ENCODE measurements at places on chromosomes 5 and 9.

GRCh38 chr5:133891390-133891789 lies 77.0 kb downstream of the C5orf15 start:
- DNase-seq, result no peak

DNA sequence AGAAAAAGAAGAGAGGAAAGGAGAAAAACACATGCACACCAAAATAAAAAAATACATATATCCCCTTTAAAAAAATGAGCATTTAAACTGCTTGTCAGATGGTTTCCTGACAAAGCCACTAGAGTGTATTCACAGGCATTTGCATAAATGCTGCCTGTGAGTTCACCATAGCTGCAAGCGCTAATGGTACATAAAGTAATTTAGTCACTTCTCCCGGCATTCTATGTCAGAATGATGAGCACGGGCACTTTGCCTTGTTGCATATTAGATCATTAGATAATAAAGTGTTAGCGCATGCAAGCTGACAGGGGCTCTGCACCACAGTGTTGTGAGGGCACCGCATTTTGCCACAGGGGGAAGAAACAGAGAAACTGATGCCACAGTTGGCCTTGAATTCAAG lies 280.6 kb downstream of the EBF1 start:
- no peak for DNase-seq

DNA sequence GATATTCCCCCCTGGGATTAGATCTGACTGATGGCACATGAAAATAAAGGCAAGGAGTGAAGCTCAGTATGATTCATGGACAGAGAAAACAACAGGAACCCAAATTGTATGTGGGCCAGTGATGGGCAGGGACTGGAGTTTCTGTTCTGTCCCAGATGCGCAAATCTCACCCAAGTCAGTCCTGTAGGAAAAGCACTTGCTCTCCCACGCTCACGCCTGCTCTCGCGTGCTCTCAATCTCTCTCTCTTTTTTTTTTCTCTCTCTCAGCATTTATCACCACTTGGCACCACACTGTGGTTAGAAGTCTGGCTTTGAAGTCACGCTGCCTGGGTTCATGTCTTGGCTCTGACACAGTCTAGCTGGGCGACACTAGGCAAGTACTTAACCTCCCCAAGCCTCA lies 106.5 kb upstream of the LRRTM2 start:
- peak; percentile 66 for DNase-seq

DNA sequence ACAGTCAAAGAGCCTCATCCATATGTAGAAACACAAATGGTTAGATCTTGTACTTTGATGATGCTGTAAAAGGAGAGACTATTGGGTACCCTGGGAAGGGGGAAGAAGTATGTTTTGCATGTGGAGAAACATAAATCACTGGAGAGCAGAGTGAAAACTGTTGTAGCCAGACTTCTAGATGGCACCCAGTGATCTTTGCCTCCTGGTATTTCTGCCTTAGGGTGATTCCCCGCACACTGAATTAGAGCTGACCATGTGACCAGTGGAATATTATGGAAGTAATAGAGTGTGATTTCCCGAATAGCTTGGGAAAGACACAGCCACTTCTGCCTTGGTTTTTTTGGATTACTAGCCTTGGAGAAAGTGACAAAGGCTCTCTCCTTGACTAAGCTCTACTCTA lies 174.3 kb downstream of the LPAR1 start:
- no peak for DNase-seq

GRCh38 chr9:97767891-97768290 lies 70.8 kb upstream of the XPA start:
- no peak for DNase-seq

GRCh38 chr9:135213566-135213965 lies 126.1 kb downstream of the OLFM1 start:
- no peak for DNase-seq

- DNase-seq, result peak; percentile 82
Measured at GRCh38 chr5:109656829-109657228, 32.9 kb upstream of the MAN2A1 start.
